ENCODE measurements at places on chromosomes 13 and 19. TPM values are rescaled to one million over a fixed set of nuclear protein-coding genes. Genes with fewer than 3 reads are reported as not detected.

- no peak for DNase-seq
Measured at GRCh38 chr13:87107651-87108050, 563.5 kb upstream of the SLITRK5 start.

DNA sequence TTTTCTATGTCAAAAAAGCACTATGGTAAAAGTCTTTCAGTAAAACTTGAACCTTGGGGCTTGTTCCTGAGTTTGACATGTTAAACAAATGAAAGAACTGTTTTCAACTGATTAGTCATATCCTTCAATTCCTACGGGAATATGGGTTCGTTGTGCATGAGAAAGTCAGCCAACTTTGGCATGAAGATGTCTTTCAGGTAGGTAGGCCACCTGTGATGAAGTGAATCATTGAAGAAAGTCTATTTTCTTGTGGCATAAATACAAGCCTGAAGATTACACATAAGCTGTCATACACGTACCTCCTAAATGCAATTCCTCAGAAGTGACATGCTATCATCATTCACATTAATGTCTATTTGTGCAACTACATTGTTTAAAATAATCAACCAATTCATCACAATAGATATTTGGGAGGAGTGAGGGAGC is 513.0 kb downstream of the IRS2 start:
- no peak for DNase-seq

DNA sequence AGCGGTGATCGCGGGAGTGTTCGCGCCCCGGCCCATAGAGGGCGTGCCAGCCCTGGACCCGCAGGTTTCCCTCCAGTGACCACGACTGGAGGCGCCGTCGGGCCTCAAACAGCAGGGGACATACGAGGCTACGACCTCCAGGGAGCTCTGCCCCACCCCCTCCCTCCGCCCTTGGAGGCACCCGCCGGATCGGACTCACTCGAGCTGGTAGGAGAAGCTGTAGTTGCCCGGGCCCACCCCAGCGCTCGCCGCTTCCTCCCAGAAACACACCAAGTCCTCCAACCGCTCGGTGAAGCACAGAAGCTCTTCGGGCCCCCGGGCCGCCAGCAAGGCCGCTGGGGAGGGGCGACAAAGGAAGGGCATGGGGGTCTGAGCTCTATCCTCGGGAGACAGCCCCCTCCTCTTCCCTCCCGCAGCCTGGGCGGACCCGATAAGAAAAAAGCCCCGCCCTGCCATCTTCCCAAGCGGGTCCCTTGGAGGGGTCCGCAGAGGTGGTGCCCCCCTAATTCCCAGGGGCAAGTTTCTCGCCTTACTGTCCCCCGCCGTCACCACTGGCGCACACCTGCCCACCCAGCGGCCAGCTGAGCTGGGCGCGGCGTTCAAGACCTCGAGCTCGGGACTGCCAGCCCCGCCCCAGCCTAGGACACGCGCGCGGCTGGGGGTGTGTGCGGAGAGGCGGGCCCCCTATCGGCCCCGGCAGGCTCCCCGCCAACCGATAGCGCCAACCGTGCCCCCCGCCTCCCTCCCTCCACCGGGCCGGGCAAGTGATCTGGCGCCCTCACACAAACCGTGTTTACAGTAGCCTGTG is 1.0 kb downstream of the EPOR start:
- no peak for DNase-seq

GRCh38 chr19:17778251-17778967 is 16.5 kb upstream of the B3GNT3 start:
- no peak for DNase-seq

DNA sequence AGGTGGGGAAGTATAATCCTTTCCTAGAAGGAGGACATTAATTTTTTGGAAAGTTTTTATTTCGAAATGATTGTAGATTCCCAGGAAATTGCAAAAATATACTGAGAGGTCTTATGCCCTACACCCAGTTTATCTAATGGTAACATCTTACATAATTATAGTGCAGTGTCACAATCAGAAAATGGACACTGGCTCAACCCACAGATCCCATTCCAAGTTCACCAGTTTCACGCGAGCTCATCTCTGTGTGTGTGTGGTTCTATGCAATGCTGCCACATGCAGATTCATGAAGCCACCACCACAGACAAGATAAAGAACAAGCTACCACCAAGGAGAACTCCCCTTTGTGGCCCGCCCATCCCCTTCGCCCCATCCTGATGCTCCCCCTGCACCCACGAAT is 24.4 kb downstream of the IL17D start:
- DNase-seq = no peak

DNA sequence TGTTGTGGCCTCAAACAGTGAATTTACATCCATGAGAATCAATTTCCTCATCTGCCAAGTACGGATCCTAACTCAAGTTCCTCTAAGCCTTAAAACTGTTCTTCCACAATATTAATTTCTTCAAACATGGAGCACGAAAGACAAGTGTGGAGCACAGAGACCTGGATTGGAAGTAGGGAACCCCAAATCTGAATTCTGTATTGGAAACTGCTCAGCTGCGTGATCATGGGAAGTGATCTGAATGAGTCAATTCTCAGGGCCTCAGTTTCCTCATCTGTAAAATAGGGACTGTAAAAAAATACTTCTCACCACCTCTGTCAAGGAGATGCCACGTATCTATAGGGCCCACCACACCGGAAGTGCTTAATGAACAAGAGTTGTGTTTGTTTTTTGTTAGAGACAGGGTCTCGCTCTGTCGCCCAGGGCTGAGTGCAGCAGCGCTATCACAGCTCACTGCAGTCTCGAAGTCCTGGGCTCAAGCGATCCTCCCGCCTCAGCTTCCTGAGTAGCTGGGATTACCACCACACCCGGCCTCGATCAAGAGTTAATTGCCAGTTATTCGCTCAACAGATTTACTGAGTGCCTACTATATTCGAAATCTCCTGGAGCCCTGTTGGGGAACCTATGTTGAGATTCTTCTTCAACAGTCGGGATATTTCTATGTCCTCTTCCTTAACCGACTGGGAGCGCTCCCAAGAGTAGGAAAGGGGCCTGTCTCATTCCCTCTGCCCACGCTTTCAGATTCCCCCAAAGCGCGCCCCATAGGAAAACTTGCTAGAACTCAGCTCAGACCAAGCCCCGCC is 1.6 kb downstream of the SERTAD3 start:
- DNase-seq = no peak

DNA sequence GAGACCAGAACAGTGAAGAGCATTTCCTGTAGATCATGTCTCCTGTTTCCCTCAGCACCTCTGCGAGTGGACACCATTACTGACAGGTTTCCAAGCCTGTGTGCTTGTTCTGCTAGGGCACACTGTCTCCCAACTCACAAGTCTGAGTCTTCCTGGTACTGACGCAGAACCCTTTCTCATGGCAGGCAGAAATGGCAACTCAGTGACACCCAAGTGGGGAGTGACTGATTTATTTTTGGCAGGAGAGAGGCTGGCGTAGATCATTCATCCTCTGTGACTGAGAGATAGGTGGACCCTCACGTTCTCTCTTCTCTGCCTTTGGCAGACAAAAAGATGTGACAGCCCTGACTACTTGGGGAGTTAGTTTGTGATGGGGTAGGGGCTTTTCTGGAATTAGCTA is 183.4 kb downstream of the RFC3 start:
- DNase-seq = no peak

GRCh38 chr19:12994701-12995595 is at the start of gene NFIX:
Gene NFIX, plus strand, starts transcription at chr19:12995475. Its CDS starts 363 bp downstream, at chr19:12995838.
- DNase-seq = no peak

- DNase-seq = no peak
Measured at GRCh38 chr19:38182536-38183210, 41.3 kb downstream of the DPF1 start.

- DNase-seq = no peak
Measured at GRCh38 chr13:53953183-53953582, 924.6 kb downstream of the OLFM4 start.

- DNase-seq = no peak
Measured at GRCh38 chr13:38819053-38819452, 132.2 kb downstream of the FREM2 start.

- no peak for DNase-seq
Measured at GRCh38 chr19:18967358-18968146, 26.5 kb upstream of the HOMER3 start.

ZNF497 gene
- 4.1 TPM for total RNA-seq

CASP14 gene
- not detected for total RNA-seq

BCL3 gene
- total RNA-seq = 18.9 TPM

FAM216B gene
- not detected for total RNA-seq

SCAF1 gene
- total RNA-seq = 78.1 TPM

ZNF560 gene
- total RNA-seq = not detected
